Left forelimb (tissue), 1 donor: ENCODE measurements at places on chromosomes 6 and 20.

- DNase-seq = no peak
Measured at GRCh38 chr6:40387871-40388264, 199.3 kb downstream of the LRFN2 start.

GRCh38 chr6:131172222-131172621 is 37.0 kb downstream of the AKAP7 start:
- DNase-seq = no peak

- DNase-seq = no peak
Measured at GRCh38 chr6:39328066-39328465, 5.6 kb upstream of the KCNK16 start.

GRCh38 chr6:42774201-42774600 is 7.7 kb upstream of the BICRAL start:
- DNase-seq = no peak

- no peak for DNase-seq
Measured at GRCh38 chr20:20276811-20277530, 90.9 kb upstream of the INSM1 start.

- no peak for DNase-seq
Measured at GRCh38 chr20:32582659-32583580, 2.2 kb downstream of the NOL4L start.

- no peak for DNase-seq
Measured at GRCh38 chr6:25821341-25821740, 10.5 kb downstream of the SLC17A1 start.

GRCh38 chr6:168514216-168514615 is 73.2 kb downstream of the SMOC2 start:
- no peak for DNase-seq

GRCh38 chr6:113405326-113406047 is 451.7 kb upstream of the MARCKS start:
- no peak for DNase-seq

GRCh38 chr6:80477591-80477990 is 371.1 kb downstream of the BCKDHB start:
- no peak for DNase-seq

DNA sequence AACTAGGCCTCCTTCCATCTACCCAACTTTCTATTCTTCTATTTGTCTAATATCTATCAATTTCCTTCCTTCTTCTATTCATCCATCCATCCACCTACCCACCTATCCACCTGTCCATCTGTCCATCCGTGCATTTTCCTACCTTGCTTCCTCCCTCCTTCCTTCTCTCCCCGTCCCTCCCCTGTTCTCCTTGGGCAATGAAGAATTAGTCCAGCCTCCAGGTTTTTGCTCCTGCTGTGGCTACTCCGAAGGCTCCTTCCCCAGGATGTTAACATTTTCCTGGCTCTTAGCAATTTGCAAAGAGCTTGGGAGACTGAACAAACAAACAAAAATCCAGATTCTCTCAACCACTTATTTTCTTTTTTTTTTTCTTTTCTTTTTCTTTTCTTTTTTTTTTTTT is 81.6 kb downstream of the KCNB1 start:
- no peak for DNase-seq

DNA sequence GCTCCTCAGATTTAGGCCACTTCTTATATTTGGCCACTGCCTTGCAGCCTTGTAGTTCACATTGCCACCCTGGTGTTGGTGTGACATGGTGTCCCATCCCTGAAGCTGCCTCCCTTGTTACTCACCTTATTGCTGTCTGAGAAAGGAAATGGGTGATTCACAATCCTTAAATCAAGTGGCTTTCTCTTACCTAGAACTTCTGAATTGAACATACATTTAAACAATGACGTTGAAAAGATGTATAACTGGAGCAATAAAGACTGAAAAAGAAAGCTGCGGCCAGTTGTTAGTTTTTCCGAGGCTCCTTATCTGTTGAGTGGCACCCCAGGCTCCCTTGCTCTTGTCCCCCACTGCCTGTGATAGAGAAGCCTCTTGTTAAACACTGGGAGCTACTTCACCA is 28.8 kb upstream of the GNRH2 start:
- no peak for DNase-seq

GRCh38 chr6:90803956-90804355 is 217.1 kb upstream of the MAP3K7 start:
- DNase-seq = no peak

GRCh38 chr6:30957716-30958115 is 16.9 kb downstream of the MUCL3 start:
- DNase-seq = no peak

GRCh38 chr6:130560231-130560630 is 194.4 kb downstream of the TMEM200A start:
- no peak for DNase-seq

DNA sequence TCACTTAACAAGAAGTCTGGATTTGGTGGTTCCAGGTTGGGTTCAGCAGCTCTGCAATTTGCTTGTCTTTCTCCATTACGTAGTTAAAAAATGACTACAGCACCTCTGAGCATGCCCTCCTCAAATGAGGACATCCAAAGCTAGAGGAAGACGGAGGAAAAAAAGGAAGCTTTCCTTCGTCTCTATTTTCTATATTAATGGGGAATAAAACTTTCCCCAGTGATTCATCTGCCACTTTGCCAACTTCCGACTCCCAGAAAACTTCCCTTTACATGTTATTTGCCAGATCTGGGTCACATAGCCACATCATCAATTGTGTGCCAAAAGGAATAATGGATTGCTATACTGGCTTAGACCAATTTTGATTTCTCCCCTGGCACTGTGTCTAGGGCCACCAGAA is 69.5 kb downstream of the ZFAND3 start:
- no peak for DNase-seq

- DNase-seq = no peak
Measured at GRCh38 chr20:37584238-37584807, 56.6 kb upstream of the BLCAP start.

- DNase-seq = no peak
Measured at GRCh38 chr6:39227476-39227875, 1.8 kb downstream of the KCNK5 start.

GRCh38 chr6:159874435-159874834 is 16.4 kb upstream of the MAS1 start:
- DNase-seq = no peak

DNA sequence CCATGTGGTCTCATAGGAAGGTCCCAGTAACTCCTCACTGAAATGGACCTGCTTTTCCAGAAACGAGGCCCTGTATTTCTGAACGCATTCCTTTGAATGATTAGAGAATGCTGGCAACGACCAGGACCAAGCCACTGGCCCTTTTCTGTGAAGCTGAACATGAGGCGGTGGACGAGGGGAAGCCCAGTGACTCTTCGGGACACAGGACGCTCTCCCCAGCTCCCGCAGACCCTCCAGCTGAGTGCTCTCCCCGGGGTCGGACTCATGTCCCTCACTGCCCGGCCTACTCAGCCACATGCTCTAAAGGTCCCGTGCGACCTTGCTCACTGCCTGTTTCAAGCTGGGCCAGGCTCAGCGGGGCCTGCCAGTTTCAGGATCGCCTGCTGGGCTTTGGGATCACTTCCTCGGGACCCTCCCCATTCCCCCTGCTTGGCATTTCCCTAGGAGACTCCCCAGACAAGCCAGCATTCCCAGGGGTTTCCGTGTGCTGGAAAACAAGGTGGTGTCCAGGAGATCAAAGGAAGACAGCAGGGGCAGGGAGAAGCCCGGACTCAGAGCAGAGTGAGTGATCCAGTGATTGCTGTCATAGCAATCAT is 2.6 kb upstream of the CST9 start:
- no peak for DNase-seq

DNA sequence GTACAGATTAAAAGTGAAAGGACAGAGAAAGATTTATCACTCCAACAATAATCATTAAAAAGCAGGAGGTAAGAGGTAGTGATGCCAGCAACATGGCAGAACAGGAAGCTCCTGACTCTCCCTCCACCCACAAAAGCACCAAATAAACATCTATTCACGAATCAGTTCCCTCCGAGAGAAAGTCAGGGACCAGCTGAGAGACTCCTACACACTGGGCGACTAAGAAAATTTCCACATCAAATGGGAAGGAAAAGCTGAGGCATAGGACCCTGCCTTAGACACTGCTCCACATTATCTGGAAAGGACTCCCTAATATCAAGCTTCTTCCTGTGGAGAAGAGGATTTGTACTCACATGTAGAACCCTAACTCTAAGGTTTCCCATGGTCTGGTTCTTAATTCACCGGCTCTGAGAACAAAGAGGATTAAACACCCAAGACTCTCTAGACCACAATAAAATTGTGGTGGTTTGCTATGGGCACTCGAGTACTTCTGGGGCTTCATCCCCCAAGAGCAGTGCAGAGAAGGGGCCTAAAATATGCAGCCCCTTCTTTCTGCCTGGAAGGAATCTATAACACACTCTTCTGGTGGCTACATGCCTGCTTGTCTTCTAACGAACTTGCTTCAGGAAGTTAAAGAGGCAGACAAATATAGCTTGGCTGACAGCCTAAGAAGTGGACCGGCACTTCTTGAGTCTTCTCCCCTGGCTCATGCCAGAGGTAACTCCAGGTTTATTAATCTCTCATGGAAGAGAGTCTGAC is 29.4 kb upstream of the ASF1A start:
- no peak for DNase-seq

GRCh38 chr20:63359937-63360849 is 956 bp downstream of the CHRNA4 start:
- no peak for DNase-seq

DNA sequence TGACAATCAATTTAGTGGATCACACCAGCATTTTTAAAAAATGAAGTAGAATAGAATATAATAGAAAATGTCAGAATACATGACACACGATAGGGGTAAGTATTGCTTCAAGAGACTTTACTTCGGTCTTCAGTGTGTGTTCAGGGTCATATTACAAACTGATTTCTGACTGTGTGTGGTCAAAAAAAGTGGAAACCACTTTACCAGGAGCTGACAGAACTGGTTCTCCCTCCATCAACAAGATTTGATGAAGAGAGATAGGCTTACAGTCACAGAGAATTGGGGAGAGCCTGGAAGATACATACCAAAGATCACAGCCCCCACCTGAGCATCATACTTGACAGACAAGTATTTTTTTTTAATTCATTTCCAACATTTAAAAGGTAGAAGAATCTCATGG is 21.7 kb downstream of the ARMC2 start:
- no peak for DNase-seq

GRCh38 chr6:116402108-116402937 is 31.6 kb downstream of the DSE start:
- no peak for DNase-seq

GRCh38 chr20:19779634-19780033 is 21.6 kb downstream of the RIN2 start:
- DNase-seq = no peak

DNA sequence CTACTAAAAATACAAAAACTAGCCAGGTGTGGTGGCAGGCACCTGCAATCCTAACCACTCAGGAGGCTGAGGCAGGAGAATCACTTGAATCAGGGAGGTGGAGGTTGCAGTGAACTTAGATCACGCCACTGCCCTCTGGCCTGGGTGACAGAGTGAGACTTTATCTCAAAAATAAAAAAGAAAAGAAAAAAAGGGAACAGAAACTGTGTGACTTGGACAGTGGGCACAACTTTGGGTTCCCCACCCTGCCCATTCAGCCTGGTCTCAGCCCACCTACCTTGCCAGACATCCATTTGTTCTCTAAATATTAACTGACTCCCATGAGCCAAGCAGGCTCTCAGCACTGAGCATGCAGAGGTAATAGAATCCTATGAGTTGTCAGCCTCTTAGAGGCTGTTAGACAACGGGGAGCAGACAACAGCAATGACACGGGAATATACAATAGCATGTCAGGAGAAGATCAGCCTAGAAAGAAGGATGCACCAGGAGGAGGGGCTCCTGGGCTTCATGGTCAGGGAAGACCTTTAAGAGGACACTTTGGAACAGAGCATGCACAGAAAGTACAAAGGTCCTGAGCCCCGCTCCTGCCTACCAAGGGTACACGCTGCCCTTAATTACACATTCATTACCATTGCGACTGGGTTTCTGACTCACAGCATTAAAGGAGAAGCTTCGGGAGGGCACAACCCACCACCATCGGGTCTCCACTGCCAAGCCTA is 20.0 kb downstream of the FAM209B start:
- DNase-seq = no peak

GRCh38 chr20:4682682-4683081 is 39.0 kb upstream of the PRND start:
- DNase-seq = no peak
